ENCODE measurements at places on chromosomes 5 and 9.
A peak's percentile ranks its signal among the peaks of the same experiment; 100 is the strongest.

- peak; percentile 2 for ATAC-seq
Observed at GRCh38 chr5:172350212-172351181, 66.9 kb upstream of the UBTD2 start.

GRCh38 chr5:94243612-94244011, 374.8 kb downstream of the KIAA0825 start:
- ATAC-seq = no peak

GRCh38 chr5:111775224-111775623, 18.2 kb upstream of the NREP start:
- ATAC-seq = no peak

- ATAC-seq = no peak
Observed at GRCh38 chr5:76084496-76085242, 1.5 kb downstream of the SV2C start.

- no peak for ATAC-seq
Observed at GRCh38 chr5:19534751-19535150, 453.2 kb downstream of the CDH18 start.

GRCh38 chr5:56986626-56986947, 34.7 kb upstream of the MIER3 start:
- ATAC-seq = peak; percentile 74
